ENCODE measurements at places on chromosomes 5 and 9.
A peak's percentile ranks its signal among the peaks of the same experiment; 100 is the strongest.

GRCh38 chr5:71492817-71493615 lies 37.6 kb downstream of the BDP1 start:
- DNase-seq, result no peak

DNA sequence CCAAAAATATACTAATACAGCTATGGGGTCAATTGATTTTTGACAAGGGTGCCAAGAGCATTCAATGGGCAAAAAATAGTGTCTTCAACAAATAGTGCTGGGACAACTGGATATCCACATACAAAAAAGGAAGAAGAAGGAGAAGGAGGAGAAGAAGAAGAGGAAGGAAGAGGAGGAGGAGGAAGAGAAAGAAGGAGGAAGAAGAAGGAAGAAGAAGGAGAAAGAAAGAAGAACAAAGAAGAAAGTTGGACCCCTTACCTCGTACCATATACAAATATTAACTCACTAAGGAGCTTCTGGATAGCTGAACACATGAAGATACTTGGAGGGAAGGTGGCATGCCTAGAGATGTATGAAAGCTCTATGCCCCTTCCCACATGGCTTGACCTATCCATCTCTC lies 17.2 kb upstream of the DELE1 start:
- no peak for DNase-seq

- no peak for DNase-seq
Measured at GRCh38 chr5:88732862-88733261, 150.1 kb downstream of the MEF2C start.

DNA sequence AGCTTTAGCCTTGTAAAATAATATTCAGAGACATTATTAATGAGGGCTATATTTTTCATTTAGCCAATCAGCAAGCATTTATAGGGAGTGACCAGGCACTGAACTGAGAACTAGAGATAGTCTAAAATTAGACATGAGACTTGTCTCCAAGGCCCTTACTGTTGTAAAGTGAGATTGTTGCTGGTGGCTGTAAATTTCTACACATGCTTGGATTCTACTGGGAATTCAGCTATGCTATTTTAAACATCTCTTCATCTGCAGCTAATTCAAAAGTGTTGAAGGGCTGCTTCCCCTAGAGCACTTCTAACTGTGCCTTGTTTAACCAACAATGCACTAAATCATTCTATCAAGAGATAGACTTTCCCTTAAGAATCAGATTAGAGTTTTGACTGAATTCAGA lies 67.4 kb downstream of the CHSY3 start:
- no peak for DNase-seq

DNA sequence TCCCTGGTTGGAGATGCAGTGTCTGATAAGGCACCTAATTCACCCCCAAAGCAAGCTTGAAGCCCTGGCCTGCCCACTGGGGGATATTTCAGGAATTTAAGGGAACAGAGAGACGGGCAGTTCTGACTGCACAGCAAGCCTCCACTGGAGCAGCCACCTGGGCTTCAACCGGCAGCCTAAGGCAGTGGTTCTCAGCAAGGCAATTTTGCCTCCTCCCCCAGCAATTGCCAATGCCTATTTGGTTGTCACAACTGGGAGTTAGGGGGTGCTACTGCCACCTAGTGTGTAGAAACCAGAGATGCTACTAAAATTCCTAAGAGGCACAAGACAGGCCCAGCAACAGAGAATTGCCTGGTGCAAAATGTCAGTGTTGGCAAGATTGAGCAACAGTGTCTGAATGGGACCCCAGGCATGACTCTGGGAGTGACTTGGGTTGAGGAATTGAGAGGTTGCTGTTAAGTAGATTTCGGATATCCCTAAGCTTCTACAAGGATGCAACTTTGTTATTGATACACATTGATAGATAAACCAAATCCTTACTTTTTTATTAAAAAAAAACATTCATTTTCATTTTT lies 58.7 kb upstream of the CTSL start:
- DNase-seq, result peak; percentile 15

- DNase-seq, result no peak
Measured at GRCh38 chr9:32706725-32707100, 71.2 kb upstream of the TAF1L start.

DNA sequence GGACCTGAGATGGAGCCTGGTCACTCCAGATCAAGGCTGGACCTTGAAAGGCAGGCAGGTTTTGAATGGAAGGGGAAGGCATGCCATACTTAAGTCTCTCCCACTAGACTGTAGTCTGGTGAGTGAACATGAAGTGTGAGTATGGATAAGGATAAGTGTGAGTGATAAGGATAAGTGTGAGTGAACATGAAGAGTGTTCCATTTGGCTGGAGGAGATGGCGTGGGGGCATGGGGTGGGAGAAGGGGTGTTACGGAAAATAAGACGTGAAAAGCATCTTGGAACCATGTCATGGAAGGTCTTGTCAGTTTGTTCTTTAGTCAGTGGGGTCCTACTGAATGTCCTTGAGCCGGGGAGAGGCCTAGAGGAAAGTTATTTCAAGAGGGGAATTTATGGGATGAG lies 32.8 kb downstream of the HMGXB3 start:
- no peak for DNase-seq

GRCh38 chr9:136104916-136105315 lies 9.8 kb upstream of the NACC2 start:
- DNase-seq, result no peak

- DNase-seq, result no peak
Measured at GRCh38 chr9:120936764-120937122, 10.1 kb upstream of the TRAF1 start.

All from NCI-H526 (cell line).